ENCODE measurements at places on chromosomes 11 and 22.

- no peak for DNase-seq
Observed at GRCh38 chr11:61712314-61712713, 32.1 kb downstream of the DAGLA start.

DNA sequence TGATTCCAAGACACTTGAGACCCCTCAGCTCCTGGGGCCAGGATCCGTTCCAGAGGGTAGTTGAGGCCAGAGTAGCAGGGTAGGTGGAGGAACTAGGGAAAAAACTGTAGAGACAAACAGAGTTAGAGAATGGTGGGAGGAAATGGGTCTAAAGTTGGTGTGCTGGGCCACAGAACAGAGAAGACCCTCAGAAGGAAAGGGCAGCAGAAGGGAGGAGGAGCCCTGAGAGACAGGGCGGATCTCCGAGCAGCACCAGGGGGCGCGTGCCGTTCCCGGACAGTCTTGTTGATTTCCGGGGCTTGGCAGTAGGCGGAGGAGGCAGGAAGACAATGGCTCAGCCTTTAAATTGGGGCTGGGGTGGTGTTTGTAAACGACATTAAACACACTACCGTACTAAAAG is 2.4 kb upstream of the CECR2 start:
- peak; percentile 14 for DNase-seq

GRCh38 chr11:65541093-65541982 is 16.5 kb downstream of the SCYL1 start:
- no peak for DNase-seq

DNA sequence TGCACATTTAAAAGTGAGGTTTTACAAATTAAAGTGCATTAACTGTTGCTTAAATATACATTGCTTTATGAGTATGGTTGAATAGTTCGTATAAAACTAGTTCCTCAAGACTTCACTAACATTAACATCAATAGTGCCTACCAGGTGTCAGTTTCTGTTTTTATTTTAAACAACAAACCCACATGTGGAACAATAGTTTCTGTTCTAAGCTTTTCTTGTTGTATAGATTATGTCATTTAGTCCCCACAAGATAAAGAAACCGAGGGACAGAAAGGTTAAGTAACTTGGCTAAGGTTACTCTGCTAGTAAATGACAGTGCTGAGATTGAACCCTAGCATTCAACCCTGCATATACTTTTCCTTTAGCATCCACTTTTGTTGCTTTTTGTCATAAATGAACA is 41.4 kb upstream of the ST14 start:
- DNase-seq, result no peak

DNA sequence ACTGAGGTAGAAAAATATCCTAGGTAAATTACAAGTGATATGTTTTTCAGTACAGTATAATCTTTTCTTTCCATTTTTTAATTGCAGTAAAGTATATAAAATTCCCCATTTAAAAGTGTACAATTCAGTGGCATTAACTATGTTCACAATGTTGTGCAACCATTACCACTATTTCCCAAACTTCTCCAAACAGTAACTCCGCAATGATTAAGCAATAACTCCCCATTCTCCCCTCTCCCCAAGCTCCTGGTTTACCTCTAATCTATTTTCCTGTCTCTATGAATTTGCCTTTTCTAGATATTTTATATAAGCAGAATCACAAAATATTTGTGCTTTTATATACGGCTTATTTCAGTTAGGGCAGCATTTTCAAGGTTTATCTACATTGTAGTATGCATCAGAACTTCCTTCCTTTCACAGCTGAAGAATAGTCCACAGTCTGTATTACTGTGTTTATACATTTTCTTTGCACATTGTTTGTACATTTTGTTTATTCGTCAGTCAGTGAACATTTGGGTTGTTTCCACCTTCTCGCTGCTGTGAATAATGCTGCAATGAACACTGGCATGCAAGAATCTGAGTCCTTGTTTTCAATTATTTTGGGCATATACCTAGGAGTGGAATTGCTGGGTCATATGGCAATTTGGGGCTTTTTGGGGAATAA is 110.7 kb downstream of the RPL27A start:
- DNase-seq, result no peak

GRCh38 chr22:43293259-43293654 is 49.9 kb downstream of the SCUBE1 start:
- DNase-seq, result no peak

DNA sequence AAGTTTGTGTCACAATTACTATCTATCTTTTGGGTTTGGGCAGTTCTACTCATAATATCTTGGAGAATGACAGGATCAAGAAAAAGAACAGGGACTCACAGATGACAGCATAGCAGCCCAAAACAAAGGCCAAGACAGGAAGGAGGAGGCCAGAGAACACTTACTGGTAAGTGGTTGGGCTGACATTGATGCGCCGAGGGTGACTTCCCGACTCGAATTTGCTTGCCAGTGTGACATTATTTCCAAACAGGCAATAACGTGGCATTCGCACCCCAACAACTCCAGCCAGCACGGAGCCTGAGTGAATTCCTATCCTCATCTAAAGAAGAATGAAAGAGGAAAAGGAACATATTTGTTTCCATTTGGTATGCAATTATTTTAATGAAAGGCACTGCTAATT is 309.9 kb downstream of the GUCY1A2 start:
- no peak for DNase-seq

GRCh38 chr11:95972060-95972459 is 48.2 kb upstream of the MTMR2 start:
- no peak for DNase-seq

GRCh38 chr11:78831571-78831970 is 256.9 kb upstream of the NARS2 start:
- no peak for DNase-seq

DNA sequence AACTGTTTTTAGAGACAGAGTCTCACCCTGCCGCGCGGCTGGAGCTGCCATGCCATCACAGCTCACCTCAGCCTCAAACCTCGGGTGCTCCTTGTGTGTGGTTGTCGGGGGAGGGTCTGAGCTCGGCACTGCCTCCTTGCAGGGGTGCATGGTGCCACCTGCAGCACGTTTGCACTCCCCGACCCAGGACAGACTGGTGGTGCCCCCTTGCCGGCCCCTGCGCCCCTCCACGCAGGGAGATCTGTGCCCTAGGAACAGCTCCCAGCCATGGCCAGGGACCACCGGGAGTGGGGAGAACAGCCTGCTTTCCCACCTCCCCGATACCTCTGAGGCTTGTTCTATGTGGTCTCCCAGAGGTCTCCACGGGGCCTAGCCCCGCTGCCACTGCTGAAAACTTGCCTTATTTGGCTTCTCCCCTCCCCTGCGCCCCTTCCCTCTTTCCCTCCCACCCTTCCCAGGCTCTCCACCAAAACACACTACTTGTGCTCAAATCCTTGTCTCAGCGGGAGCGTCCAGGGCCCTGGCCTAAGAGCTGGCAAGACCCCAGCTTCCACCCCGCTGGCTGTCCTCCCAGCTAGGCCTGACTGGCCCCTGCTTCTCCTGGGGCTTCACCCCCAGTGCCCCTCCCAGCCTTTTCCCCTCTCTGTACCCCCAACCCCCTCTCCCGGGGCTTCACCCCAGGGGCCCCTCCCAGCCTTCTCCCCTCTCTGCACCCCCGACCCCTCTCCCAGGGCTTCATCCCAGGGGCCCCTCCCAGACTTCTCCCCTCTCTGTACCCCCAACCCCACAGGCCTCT is 13.4 kb upstream of the TPCN2 start:
- no peak for DNase-seq

GRCh38 chr11:107043242-107044006 is 25.1 kb upstream of the GUCY1A2 start:
- DNase-seq, result no peak

- no peak for DNase-seq
Observed at GRCh38 chr11:104853276-104853675, 45.0 kb downstream of the CASP12 start.
